ENCODE measurements at places on chromosomes 6 and 20.

DNA sequence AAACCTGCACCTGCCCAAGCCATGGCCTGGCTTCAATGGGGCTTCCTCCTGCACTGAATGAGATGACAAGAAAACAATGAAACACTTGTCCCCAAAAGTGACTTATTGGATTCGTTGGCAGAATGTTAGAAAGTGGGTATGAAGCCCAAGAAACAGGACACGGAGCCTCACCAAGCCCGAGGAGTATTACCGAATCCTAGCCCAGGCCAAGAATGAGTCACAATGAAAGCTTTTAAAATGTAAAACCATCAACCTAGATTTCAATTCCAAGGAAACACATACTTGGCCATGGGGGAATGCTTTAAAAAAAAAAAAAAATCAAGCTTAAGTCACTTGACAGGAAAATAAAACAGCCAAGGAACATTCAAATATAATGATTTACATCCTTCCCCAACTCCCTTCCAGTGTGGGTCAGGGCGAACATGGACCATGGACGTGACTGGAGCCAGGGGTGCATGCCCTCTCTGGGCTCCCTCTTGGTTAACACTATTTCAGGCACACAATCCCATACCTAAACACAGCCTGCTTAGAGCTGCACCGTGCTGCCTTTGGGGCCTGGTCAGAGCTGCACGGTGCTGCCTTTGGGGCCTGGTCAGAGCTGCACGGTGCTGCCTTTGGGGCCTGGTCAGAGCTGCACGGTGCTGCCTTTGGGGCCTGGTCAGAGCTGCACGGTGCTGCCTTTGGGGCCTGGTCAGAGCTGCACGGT, 3.1 kb upstream of the STX16 start:
- no peak for DNase-seq

- peak; percentile 37 for DNase-seq
Measured at GRCh38 chr6:142927904-142928303, 17.1 kb downstream of the HIVEP2 start.

- DNase-seq, result peak; percentile 90
Measured at GRCh38 chr6:111478749-111479148, 4.3 kb downstream of the REV3L start.

- no peak for DNase-seq
Measured at GRCh38 chr6:7865781-7866180, 44.8 kb downstream of the TXNDC5 start.

DNA sequence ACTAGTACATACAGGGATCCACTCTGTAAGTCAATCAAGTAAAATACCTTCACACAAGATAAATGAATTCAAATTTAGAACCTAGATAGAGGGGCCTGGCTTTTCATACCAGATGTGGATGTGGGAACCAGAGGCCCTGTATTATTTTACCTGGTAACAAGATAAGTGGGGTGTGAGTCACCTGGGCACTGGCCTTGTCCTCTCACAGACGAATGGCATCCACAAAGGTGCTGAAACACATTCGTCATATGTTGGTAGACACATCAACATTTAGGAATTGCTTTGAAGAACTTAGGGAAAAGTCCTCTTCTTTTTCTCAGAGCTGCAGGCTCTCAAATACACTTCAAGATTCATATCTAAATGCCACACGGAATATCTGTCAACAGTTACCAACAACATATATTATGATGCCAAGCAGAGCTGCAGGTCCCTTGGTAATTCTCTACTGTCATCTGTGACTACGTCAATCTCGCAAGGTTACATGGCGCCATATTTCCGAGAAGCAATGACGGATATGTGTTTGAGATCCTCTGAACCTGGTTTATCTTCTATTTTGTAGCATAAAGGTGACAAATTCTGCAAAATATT, 618.6 kb downstream of the EPM2A start:
- DNase-seq, result no peak

- no peak for DNase-seq
Measured at GRCh38 chr6:10535193-10535592, 14.0 kb downstream of the GCNT2 start.

DNA sequence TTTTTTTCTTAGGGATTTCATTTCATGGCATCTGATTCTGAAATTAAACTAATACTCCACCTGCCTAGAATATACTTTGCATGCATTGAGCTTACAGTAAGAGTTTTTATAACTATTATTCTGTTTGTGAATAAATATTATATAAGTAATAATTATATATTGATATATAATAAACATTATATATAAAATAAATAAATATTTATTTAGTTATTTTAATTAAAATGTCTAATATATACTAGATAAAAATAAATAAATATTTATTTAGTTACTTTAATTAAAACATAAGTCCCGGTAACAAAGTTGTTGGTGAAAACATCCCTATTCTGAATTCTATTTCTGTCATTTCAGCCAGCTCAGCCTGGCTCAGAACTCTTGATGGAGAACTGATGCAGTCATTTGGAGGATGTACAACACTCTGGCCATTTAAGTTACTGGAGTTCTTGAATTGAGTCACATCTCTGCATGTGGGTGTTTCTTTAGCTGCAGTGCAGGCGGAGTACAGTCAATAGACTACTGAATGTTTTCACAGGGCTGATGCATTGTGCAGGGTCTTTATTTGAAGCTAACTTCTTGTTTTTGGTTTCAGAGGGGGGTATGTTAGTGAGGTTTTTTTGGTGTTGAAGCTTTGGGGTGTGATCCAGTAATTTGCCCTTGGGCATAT, 508.9 kb upstream of the ADGRB3 start:
- DNase-seq, result no peak

- no peak for DNase-seq
Measured at GRCh38 chr6:83868639-83869038, 9.2 kb downstream of the CYB5R4 start.

DNA sequence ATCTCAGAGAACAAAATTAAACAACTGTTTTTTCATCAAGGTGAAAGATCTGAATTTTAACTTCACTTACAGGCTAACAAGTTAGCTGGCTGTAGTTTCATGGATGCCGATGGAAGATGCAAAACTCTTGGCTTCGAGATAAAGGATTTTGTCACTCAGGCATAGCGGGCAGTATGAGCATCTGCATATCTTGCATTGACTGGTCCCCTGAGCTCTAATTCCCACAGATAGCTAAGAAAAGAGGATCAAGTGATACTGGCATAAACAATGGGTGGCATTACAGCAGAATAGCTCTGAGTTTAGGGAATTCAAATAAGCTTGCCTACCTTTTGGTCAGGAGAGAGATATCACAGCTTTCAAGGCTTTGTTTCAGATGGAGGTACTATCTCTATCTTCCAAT, 1.8 kb upstream of the CLVS2 start:
- no peak for DNase-seq

DNA sequence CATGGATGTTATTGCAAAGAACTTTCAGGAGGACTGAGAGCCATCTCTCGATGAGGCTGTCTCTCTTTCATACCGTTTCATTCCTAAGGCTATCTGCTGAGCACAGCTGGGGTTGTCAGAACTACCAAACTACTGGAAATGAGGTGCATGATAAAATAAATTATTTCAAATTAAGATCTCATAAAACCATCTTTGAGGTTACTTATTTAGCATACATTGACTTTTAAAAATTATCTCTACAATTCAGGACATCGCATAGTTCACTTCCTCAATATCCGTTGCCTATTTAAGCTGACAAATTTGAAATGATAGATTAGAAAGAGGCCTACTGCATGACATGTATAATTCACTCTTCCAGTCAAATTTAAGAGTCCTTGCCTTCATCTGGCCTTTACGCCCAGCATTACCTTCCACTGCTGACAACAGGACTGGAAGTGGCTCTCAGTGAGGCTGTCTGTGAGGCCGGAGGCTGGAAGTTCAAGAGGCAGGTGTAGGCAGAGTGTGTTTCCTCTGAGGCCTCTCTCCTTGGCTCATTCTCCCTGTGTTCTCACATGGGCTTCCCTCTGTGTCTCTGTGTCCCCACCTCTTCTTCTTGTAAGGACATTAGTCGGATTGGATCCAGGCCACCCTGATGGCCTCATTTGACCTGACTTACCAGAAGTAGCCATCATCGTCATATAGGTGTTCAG, 12.8 kb upstream of the DUSP22 start:
- DNase-seq, result no peak

GRCh38 chr6:6723921-6724538, 135.5 kb downstream of the LY86 start:
- no peak for DNase-seq

DNA sequence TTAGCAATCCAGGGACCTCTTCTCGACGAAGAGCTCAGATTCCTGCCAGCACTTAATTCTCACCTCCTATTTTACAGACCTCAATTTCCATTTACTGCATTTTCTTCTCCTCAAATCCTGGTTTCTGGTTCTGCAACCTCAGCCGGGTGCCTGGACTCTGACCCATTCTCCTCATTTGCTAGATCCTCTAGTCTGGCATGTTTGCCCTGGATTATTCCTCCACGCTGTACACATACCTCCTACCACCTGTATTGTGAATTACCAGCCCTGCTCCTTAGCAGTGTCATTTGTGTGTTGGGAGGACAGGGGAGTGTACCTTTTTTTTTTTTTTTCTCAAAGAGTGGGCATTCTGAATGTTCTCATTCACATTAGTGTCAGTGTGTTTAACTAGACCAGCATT, 204.4 kb downstream of the ZMYND8 start:
- no peak for DNase-seq

DNA sequence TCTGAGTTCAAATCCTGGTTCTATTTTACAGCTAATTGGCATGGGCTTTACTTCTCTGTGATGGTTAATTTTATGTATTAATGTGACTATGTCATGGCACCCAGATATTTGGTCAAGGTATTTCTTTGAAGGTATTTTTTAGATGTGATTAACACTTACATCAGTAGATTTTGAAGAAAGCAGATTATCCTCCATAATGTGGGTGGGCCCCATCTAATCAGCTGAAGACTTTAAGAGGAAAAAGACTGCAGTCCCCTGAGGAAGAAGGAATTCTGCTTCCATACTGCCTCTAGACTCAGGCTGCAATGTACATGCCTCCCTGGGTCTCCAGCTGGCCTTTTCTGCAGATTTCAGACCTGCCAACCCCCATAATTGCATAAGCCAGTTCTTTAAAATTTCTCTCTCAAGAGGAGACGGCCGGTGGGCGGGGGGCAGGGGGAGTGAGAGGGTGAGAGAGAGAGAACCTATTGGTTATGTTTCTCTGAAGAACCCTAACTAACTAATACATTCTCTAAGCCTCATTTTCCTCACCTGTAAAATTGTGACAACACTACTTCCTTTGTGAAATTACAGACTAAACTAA, 338.2 kb upstream of the PRDM1 start:
- no peak for DNase-seq

- DNase-seq, result peak; percentile 73
Measured at GRCh38 chr20:49925901-49926454, 10.2 kb upstream of the RNF114 start.

- peak; percentile 95 for DNase-seq
Measured at GRCh38 chr6:26205625-26206574, 118.7 kb downstream of the HFE start.

DNA sequence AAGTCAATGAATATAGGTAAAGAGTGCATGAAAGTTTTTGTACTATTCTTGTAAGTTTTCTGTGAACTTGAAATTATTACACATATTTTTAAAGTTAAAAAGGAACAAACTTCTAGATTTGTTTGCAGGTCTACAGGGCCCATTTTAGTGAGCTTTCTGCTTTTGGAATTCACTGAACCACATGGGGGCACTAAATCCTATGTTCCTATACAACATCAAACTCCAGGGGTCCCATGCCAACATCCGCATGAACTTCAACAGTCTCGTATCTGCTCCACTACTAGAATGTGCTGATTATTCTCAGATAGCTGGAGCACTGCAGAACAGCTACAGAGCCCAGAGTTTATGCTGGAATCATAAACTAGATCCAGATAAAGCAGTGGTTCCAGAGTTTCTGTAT, 347.9 kb upstream of the SPTLC3 start:
- peak; percentile 50 for DNase-seq

DNA sequence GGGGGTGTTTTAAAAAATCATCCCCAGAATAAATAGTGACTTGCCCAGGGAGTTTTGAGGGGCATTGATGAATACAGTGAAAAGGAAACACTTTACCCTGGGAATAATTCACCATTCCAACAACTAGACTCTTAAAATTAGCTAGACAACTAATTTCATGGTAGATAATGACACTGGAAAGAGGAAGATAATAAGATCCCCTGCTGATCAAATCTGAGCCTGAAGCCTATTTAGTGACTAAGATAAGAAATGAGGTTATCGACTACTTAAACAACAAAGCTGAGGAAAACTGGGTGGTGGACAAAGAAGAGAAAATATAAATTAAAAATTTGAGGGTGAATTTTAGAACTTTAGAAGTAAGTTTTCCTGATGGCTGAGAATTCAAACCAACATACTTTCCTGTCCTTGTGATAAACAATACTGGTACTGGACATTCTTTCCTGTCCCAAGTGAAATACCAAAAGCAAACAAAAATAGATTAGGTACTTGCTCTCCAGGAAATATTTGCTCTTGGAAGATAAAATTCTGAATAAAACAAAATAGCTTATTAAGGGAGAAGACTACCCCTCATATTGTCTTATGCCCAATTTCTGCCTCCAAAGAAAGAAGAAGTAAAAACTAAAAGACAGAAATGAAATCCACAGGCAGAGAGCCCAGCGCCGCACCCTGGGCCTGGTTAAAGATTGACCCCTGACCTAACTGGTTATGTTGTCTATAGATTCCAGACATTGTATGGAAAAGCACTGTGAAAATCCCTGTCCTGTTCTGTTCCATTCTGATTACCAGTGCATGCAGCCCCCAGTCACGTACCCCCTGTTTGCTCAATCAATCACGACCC, 64.0 kb upstream of the ADGRF4 start:
- no peak for DNase-seq

GRCh38 chr20:2822073-2822472, 5.9 kb downstream of the TMEM239 start:
- DNase-seq, result peak; percentile 80

All from OCI-M1 (cell line).